H7 (cell line): ENCODE measurements at places on chromosomes 11 and 22. TPM values are rescaled to one million over a fixed set of nuclear protein-coding genes. Genes with fewer than 3 reads are reported as not detected.
A peak's percentile ranks its signal among the peaks of the same experiment; 100 is the strongest.

DNA sequence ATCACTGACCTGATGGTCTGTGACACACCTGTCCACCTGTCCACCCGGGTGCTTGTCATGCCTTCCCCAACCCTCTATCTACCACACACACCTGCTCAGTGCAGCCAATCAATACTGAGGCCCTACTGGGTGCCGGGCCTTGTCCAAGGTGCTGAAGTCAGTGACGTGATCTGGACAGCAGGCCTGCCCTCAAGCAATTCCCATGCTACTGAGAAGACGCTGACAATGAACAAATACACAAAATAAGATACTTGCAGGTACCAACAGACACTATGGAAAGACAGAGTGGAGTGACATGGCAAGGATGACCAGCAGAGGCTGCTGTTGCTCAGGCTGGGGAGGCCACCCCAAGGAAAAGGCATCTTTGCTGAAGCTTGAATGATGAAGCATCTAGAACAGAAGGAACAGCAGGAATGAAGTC, 21.2 kb downstream of the PLAAT3 start:
- DNase-seq, result peak; percentile 70

DNA sequence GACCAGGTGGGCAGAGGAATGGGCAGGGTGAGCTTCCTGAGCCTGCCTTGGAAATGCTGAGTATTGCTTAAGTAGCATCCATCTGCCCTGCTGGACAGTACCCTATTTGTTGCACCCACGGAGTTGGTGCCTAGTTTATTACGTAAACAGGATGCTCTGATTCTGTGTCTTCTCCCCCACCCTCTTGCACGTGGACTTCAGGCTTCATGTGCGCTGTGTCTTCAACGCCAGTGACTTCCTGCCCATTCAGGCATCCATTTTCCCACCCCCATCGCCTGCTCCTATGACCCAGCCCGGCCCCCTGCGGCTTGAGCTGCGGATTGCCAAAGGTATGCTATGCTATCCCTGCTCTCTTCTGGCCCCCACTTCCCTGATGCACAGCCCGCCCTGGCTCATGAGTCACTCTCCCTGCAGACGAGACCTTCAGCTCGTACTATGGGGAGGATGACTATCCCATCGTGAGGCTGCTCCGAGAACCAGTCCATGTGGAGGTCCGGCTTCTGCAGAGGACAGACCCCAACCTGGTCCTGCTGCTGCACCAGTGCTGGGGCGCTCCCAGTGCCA, 5.7 kb downstream of the ZP1 start:
- DNase-seq, result peak; percentile 71

Gene NTM
- total RNA-seq, result 2.7 and 4.7 TPM in 2 replicates

Gene C11orf91
- total RNA-seq, result not detected in 2 replicates

Gene ELF5
- not detected in 2 replicates for total RNA-seq

Gene LRRC74B
- total RNA-seq, result not detected in 2 replicates

Gene KDELR3
- total RNA-seq, result 4.5 and 8.2 TPM in 2 replicates
